ENCODE measurements at places on chromosomes 7 and 10.

DNA sequence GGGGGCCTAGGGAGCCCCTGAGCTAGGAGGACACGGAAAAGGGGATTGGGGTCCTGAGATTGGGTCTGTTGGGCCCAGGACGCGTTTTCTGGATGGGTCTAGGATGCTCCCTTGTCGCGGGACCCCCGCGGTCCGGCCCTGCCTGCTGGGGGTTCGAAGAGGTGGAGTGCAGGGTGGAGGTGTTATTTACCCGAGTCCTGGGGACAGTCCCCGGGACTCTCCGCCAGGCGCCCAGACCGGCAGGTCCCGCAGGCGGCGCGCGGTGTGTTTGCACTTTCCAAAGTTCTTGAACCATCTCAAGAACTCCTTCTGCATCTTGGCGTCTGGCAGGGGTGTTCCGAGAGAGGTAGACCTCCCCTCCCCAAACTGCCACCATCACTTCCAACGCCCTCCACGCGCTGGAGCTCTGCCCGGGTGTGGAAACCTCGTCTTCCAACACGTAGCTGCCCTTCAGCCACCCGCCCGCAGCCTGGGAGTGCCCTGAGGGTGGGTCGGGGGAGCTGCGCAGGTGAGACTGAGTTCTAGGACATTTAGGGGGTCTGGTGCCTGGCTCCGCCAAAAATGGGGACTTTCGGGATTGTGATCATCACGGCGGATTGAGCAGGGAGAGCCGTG is 569 bp downstream of the CAV1 start:
- no peak for DNase-seq

DNA sequence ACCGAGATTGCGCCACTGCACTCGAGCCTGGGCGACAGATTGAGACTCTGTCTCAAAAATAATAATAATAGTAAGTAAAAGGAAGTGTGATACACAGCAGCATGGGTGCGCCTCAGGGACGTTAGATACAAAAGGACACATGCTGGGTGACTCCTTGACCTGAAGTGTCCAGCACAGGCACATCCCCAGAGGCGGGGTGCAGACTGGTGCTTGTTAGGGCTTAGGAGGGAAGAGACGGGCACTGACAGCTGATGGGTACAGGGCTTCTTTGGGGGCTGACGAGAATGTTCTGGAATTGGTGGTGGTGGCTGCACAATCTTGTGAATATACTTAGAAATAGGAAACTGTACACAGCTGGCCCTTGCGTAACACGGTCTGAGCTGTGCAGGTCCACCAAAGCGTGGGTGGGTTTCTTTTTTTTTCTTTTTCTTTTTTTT is 61.8 kb upstream of the DNAJB6 start:
- no peak for DNase-seq

- DNase-seq: no peak
Observed at GRCh38 chr7:123209786-123210185, 10.0 kb upstream of the SLC13A1 start.

GRCh38 chr7:121442845-121443244 is 46.7 kb upstream of the FAM3C start:
- DNase-seq: no peak

- no peak for DNase-seq
Observed at GRCh38 chr7:50262916-50263690, 41.4 kb upstream of the IKZF1 start.

DNA sequence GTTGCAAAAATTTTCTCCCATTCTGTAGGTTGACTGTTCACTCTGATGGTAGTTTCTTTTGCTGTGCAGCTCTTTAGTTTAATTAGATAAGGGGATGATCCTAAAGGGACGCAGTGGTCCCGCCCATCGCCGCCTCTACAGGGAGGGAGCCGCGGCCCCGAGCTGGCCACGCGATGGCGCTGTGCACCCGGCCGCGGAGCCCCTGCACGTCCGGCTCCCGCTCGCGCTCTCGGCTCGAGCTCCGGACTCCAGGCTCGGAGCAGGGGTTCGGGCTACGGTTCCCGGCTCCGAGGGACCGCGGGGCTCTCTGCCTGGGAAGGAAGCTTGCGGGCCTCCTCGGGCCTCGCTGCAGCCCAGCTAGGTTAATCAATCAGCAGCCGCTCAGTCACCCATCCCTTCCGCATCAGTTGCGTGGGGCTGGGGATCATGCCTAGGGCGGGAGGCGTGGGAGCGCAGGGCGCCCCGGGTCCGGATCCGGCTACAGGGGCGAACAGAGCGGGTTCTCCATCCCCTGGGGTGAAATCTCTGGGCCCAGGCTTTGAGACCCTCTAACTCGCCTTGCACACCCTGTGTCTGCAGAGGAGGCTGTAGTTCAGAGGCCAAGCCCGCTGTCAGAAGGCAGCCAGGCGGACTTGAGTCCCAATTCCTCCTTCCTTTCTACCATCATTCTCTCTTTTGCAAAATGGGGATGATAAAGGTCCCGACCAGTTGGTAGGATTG is 97.9 kb downstream of the WDR11 start:
- no peak for DNase-seq

GRCh38 chr7:82241356-82241755 is 202.2 kb downstream of the CACNA2D1 start:
- peak; percentile 66 for DNase-seq

DNA sequence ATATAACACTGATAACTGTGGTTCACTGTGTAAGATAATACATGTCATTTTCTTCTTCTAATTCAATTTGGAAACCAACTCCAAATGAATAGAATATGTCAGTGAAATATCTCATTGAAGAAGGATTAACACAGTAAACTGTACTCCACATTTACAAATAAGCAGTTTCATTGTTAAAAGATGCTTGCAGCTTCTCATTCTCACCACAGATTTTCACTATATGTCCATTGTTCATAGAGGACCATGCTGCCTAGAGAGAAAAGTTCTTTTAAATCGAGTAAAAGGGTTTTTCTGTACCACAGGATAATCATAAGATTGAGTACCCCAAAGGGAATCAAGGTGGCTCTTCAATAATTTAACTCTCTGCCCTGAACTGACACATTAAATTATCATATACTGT is 165.5 kb downstream of the LRRN3 start:
- peak; percentile 67 for DNase-seq

DNA sequence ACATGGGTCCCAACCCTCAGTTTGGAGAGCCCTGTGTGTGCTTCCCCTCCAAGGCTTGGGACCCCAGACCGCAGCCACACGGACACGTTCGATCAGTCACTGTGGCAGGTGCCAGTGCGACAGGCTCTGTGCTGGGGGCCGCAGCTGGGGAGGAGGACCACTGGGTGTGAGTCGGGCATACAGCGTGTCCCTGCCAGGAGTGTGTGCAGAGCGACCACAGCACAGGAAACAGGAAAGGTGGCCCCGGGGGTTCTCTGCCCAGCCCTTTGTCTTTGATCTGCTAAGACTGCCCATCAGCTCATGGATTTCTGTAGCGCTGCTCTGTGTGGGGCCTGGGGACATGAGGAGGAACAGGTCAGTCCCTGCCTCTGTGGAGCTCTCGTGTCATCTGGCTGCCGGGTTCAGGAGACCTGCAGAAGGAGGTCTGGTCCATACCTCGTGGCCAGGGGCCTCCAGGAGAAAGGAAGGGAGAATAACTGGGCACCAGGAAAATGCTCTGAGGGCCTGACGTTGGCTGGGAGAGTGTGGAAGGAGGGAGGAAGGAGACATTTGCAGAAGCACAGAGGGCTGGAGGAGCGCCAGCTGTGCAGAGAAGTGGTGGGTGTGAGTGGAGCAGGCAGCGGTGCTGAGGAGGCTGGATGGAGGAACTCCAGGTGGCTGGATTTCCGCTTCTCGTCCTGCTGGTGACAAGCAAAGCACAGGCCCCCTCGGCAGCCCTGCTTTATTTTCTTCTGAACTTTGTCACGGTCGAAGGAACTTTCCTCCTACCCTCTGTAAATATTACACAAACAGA is 4.1 kb downstream of the NUDT1 start:
- DNase-seq: no peak

- DNase-seq: no peak
Observed at GRCh38 chr7:6258440-6259182, 13.8 kb downstream of the CYTH3 start.

DNA sequence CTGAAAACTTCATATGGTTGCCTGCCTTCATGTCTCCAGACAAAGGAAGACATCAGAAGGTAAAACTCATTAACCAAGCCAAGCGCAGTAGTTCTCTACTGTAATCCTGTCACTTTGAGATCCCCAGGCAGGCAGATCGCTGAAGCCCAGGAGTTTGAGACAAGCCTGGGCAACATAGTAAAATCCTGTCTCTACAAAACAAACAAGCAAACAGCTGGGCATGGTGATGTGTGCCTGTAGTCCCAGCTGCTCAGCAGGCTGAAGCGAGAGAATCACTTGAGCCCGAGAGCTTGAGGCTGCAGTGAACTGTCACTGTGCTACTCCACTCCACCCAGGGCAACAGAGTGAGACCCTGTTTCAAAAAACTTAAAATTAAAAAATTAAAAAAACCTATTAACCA is 467.4 kb upstream of the SORCS1 start:
- DNase-seq: no peak
